Epithelial cell of proximal tubule (primary cell): ENCODE measurements at places on chromosomes 1 and 21. TPM values are rescaled to one million over a fixed set of nuclear protein-coding genes. Genes with fewer than 3 reads are reported as not detected.

DNA sequence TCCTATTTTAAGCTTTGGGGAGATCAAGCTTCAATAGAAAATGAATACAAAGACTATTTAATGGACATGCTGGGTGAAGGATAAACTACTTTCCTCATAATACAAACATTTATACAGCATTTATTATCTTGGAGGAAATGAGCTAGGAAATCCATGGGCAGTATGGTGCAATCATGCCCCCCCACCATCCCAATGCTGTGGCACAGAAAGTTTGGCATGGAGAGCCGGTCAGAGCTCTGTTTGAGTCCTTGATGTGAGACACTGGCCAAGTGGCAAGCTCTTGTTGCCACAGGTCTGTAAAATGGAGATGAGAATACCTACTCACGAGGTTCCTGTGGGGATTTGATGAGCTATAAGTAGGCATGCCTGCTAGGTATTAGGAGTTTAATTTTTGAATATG, 120.6 kb downstream of the MAB21L3 start:
- no peak for DNase-seq

OR6N1 gene
- total RNA-seq: not detected in 2 replicates

- no peak for DNase-seq
Measured at GRCh38 chr21:37383086-37383485, 16.5 kb downstream of the DYRK1A start.

- no peak for DNase-seq
Measured at GRCh38 chr1:162632698-162633080, 425 bp downstream of the DDR2 start.

CORT gene
- not detected in 2 replicates for total RNA-seq

- DNase-seq: no peak
Measured at GRCh38 chr1:165856606-165857005, 29.2 kb downstream of the UCK2 start.

- no peak for DNase-seq
Measured at GRCh38 chr1:14323568-14324247, 274.8 kb upstream of the KAZN start.

LAX1 gene
- total RNA-seq: 0.06 TPM in 1 of 2 replicates, not detected in the other

LCE3E gene
- not detected in 2 replicates for total RNA-seq

DNA sequence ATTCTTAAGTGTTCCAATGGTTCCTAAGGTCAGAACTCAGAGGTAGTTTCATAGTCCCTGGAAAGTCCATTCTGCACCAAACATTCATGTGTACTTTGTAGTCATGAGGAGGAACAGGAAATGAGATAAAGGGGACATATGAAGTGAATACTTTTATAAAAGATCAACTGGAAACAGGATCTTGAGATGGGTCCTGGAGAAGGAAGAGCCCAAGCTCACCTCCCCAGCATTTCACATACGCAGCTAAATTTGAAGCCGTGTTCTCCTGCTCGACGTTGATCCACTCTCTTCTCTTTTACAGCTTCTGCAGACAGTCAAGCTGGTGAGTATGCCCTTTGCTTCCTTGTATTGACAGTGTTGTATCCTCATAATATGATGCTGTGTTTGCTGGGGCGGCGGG, 429 bp downstream of the FCGR2A start:
- DNase-seq: no peak

DNA sequence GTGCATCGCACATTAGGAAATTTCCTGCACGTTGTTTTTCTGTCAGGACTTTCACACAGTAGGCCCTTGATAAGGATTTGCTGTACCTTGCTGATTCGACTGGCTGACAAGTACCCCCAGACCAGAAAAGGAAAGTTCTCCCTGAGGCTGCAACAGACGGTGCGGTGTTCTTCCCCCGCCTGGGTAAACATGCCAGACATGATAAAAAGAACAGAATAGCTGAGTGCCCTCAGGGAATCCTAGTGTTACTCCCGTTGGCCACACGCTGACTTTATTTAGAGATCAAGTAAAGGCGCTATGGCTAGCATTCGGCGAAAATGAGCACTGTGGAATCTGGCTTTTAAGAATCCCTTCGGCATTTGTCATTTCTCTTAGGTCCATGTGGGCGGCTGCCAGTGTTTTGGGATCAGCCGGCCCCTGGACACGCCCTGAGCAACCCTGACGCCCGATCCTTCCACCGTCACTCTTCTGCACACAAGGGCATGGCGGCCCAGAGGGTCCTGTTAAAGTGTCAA, 607.7 kb downstream of the KIF26B start:
- DNase-seq: no peak

DNA sequence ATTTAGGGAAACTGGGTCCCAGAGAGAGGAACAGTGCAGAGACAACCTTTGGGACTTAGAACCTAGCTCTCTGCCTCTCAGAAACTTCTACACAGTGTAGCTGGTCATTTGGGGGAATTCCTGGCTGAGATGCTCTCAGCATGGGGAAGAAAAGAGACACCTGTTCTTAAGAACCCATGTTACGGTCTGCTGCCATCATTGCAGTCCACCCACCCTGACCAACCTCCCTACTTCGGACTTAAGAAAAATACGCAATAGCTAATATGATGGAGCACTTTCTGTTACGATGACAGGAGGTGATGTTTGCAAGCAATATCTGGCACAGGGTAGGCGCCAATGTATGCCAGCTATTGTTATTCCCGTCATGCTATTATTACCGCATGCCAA, 177.9 kb downstream of the IGSF21 start:
- DNase-seq: no peak

PLA2G2A gene
- not detected in 2 replicates for total RNA-seq

CHML gene
- total RNA-seq: 9.5 and 19.0 TPM in 2 replicates

DNA sequence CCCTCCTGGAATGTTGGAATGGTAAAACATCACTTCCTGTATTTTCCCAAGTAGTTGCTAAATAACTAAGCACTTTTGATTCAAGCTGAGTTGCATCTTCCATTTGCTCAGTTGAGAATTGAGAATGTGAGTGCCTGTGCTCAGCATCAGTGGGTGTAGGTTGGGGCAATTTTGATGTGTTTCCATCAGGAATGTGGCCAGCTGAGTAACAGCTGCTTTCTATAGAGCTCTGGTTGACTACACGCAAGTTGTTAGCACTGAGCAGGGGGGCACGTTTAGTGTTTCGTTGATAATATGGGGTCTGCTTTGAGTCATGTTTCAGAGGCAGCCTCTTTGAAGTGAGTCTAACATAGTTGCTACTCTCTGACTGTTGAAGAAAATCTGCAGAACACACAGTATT, 41.5 kb downstream of the LRRC53 start:
- DNase-seq: no peak

AQP10 gene
- not detected in 2 replicates for total RNA-seq

S100A12 gene
- total RNA-seq: not detected in 2 replicates

PRDM15 gene
- total RNA-seq: 4.6 and 4.9 TPM in 2 replicates

DNA sequence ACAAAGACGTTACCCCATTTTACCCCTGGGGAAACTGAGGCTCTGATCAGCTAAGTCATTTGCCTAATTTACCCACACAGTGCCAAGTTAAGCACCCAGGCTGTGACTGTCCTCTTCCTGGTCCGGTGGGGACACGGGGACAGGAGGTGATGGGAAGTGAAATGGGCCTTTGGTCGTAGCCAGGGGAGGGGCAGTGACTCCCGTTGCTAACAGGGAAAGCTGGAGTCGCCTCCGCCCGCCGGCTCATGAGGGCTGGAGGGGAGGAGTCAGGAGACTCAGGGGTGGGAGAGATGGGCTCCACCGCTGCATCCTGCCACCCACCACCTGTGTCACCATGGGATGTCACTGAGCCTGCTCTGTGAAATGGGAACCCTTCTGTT, 139.3 kb downstream of the PGBD5 start:
- no peak for DNase-seq

- DNase-seq: no peak
Measured at GRCh38 chr1:109637446-109637845, 17.8 kb downstream of the AMPD2 start.

DNA sequence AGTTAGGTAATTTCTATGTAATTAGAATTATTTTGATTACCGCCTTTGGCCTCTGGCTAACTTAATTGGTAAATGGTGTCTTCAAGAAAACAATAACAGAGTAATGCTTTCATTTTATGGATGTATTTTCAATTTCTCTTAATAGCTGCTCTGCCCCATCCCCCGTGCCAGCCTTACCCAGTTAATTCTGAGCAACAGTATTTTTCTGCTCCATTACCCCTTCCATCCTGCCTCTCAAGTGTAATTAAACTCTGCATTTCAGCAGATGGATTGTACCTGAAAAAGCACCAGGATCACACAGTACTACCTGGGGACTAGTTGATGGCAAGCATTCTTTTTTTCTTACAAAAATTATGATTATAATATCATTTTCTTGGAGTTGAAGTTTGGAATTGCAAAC, 104.2 kb downstream of the KIAA0319L start:
- DNase-seq: no peak

DNA sequence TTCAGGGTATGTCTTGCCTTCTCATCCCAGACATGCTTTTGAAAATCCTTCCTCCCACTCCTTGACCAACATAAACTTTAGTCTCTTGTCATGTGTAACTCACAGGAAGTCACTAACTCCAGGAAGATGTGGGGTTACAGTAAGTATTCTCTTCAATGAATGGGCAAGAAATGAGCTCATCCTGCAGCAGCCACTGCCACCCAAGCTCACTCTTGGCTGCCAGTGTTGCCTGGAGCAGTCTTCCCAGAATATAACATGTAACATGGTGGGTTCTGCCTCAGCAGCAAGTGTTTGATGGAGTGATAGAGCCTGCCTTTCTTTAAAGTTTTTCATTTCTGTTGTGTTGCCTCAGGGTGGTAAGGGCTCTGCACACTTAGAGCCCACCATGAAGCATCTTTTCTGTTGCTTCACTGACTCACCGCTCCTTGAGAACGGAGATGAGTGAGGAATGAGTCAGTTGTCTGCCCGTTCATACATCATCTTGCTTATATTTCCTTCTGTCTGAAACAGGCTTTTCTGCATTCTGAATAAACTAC, 187.0 kb downstream of the TPR start:
- DNase-seq: peak; percentile 68

C1orf141 gene
- total RNA-seq: not detected in 2 replicates

- DNase-seq: no peak
Measured at GRCh38 chr1:58065520-58065919, 481.0 kb downstream of the OMA1 start.

- DNase-seq: no peak
Measured at GRCh38 chr1:15260418-15261154, 13.6 kb downstream of the FHAD1 start.

DNA sequence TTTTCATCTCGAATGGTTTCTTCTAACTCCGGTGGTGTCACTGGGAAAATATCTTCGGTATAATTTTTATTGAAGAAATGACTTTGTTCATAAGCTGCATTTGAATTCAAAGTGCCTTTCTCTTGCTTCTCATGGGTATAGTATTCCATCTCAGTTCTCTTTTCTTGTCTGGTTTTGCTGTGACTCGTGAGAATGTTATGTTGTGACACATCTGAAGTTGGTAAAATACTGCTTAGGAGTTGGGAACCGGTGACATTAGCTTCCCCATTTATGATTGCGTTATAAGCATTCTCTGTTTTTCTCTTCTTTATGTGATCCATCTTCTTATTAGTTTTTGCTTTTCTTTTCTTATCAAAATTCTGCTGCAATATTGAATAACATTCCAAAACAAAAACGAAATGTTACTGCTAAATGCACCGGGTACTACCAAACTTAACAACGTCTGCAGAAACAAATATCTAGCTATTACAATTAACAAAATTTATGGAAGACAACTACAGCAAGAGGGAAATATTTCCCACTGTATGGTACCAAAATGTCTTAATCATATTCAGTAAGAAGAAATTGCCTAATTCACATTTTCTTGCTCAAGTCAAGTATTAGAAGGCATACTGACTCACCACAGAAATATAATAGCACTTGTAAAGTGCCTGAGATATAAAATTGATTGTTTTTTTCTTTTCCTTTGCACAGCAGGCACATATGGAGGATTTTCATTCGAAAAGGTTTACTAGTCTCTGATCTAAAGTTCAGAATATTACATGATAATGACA, 15.5 kb downstream of the LRIF1 start:
- no peak for DNase-seq

DNA sequence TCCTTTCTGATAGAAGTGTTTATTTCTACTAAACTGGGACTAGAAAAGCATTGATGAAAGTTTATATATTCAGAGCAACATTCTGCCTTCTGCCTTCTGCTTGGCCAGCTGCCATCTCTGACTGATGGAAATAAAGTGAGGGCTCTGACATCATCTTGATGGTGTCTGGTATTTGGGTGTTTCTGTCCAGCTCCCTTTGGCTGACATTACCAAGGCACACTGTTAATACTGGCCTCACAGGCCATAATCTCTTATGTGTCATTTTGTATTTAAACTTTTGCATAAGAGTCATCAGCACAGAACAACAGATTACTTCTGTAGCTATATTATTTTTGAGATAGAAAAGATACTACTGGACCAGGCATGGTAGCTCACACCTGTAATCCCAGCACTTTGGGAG, 216.9 kb downstream of the RYR2 start:
- DNase-seq: no peak

GRCh38 chr1:47809301-47810084, 187.7 kb downstream of the TRABD2B start:
- no peak for DNase-seq

ANXA9 gene
- total RNA-seq: 0.12 and 1.2 TPM in 2 replicates

DNA sequence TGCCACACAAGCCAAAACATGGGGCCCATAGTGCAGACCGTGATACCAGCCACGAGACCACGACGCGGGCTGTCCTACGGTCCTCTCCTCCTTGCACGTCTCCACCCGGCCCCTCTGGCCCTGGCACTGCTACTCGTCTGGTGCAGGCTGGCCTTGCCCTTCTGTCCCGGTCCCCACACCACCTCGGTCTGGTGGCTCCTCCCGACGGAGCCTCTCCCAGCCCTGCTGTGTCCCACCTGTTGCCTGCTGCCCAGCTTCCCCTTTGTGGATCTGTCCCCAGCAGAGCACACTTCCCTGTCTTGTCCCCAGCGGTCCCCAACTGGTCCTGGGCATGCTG, 50.5 kb downstream of the MORN1 start:
- DNase-seq: no peak

DNA sequence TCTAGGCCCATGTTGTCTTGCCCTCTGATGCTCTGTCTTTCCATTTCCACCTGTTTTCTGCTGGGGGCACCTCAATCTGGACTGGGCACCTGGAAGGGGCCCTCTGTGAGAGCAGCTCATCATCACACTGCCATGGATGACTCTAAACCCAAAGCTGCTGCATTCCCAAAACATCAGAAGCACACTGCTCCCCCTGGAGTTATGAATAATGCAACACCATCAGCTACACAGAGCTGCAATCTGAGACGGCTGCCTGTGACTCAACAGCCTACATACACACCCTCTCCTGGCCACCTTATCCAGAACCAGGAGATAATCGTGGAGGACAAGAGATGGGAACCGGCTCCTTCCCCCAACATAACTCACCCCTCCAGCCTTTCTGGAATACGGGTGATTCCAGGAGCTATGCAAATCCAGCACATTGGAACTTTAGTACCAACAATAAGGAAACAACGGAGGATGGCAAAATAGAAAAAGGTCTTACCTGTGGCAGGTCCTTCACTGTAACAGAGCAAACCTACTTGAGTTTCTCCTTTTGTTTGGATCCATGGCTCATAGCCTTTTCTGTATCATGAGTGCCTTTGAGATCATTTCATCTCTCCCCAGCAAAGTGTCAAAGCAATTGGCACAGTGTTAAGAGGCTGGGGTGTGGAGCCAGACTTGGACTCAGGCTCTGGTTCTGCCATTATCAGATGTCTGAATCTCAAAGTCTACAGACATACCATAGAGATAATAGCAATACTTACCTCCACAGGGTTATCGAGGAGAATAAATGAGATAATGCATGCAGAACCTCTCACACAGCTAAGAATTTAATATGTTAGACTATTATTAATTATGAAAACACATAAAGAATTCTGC, 29.3 kb downstream of the AK2 start:
- DNase-seq: no peak
